ENCODE measurements at places on chromosomes 11 and 22. TPM values are rescaled to one million over a fixed set of nuclear protein-coding genes. Genes with fewer than 3 reads are reported as not detected.

Gene TP53I11
- 52.9 TPM for total RNA-seq

Gene PLAAT2
- 0.60 TPM for total RNA-seq

Gene SCGB2A2
- total RNA-seq: not detected

Gene KIF18A
- 15.5 TPM for total RNA-seq

Gene RFPL3
- not detected for total RNA-seq
